T-helper 2 cell treated with Interferon-gamma antibody and Interleukin-4, amounts not matched to agents 100 ng/mL and 5 ng/mL, for 36 hours (primary cell): ENCODE measurements at places on chromosomes 1 and 21. TPM values are rescaled to one million over a fixed set of nuclear protein-coding genes. Genes with fewer than 3 reads are reported as not detected.

The LIN28A gene
- total RNA-seq = not detected in 2 replicates

The CLDN17 gene
- total RNA-seq = not detected in 2 replicates

The RSPH1 gene
- total RNA-seq = not detected in 2 replicates

The NCF2 gene
- 20.9 and 22.9 TPM in 2 replicates for total RNA-seq

The DNM3 gene
- total RNA-seq = 1.3 and 1.5 TPM in 2 replicates

The CCDC28B gene
- total RNA-seq = 34.3 and 35.5 TPM in 2 replicates

The SPAG17 gene
- not detected in 2 replicates for total RNA-seq

The FCN3 gene
- total RNA-seq = not detected in 2 replicates

The TAF5L gene
- 26.9 and 27.5 TPM in 2 replicates for total RNA-seq

The ODR4 gene
- 15.0 and 16.8 TPM in 2 replicates for total RNA-seq

The SH2D2A gene
- total RNA-seq = 94.7 and 96.1 TPM in 2 replicates

The CHTOP gene
- 98.9 and 101 TPM in 2 replicates for total RNA-seq

The COL11A1 gene
- total RNA-seq = not detected in 2 replicates

The GBP7 gene
- not detected in 2 replicates for total RNA-seq

The LDLRAD2 gene
- total RNA-seq = 0.05 TPM in 1 of 2 replicates, not detected in the other

The RGS7 gene
- not detected in 2 replicates for total RNA-seq

The LRRC53 gene
- not detected in 2 replicates for total RNA-seq

The FCRL4 gene
- not detected in 2 replicates for total RNA-seq

The PLA2G2F gene
- total RNA-seq = not detected in 2 replicates

The E2F2 gene
- total RNA-seq = 85.6 and 87.7 TPM in 2 replicates

The ADSS2 gene
- total RNA-seq = 53.3 and 62.3 TPM in 2 replicates

The KRTAP10-2 gene
- not detected in 2 replicates for total RNA-seq

The SLC45A1 gene
- total RNA-seq = 0.39 and 0.86 TPM in 2 replicates

The F5 gene
- total RNA-seq = 8.2 and 9.1 TPM in 2 replicates

The NMNAT2 gene
- 0.05 TPM in 1 of 2 replicates, not detected in the other for total RNA-seq

The FYB2 gene
- total RNA-seq = not detected in 2 replicates

The KLHL21 gene
- total RNA-seq = 20.7 and 22.0 TPM in 2 replicates

The S100A8 gene
- not detected in 2 replicates for total RNA-seq

The CAPN9 gene
- not detected in 2 replicates for total RNA-seq

The EVI5 gene
- total RNA-seq = 3.5 TPM in 2 replicates

The LYPD8 gene
- not detected in 2 replicates for total RNA-seq

The MFSD2A gene
- total RNA-seq = 5.3 and 5.9 TPM in 2 replicates

The PALMD gene
- total RNA-seq = not detected in 2 replicates

The ERO1B gene
- 1.5 and 3.4 TPM in 2 replicates for total RNA-seq

The CD164L2 gene
- total RNA-seq = not detected in 2 replicates

The S100A16 gene
- not detected in 2 replicates for total RNA-seq
